ENCODE measurements at places on chromosomes 2 and 18.

DNA sequence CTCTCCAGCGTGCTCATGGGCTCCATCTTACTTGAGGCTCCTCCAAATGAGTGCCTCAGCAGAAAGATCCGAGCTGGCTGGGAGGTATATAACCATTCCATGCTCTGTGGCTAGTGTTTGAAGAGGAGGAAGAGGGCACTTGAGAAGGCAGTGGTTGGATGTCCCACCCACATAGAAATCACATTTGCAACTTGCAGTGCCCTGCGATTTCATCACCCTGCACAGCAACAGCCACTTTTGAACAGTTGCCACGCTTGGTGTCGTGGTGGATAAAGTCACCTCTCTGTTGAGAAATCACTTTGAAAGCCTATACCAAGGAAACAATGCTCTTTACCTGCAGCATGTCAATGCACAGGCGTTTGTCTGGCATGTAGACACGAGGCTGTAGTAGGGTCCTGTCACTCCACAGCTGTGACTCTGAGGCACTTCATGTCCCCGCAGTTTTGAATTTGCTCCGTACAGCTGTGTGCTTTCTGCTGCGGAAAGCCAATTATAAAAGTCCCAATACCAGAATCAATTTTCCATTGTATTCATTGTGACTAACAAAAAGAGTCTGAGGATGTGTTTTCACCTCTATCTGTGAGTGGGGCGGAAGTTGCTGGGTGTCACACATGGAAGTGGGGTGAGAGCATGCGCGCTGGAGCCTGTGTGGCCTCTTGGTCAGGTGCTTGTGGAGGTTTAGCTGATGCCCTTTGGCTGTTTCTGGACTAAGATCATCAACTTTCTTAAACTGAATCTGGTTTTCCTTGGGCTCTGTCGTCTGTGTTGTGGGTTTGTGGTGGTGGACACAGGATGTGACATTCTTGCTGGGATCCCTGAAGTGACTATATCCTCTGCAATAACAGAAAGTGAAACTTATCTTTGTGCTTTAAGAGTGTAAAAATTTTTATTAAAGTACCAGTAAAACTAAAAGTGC is 2.8 kb downstream of the CNDP2 start:
- no peak for DNase-seq

DNA sequence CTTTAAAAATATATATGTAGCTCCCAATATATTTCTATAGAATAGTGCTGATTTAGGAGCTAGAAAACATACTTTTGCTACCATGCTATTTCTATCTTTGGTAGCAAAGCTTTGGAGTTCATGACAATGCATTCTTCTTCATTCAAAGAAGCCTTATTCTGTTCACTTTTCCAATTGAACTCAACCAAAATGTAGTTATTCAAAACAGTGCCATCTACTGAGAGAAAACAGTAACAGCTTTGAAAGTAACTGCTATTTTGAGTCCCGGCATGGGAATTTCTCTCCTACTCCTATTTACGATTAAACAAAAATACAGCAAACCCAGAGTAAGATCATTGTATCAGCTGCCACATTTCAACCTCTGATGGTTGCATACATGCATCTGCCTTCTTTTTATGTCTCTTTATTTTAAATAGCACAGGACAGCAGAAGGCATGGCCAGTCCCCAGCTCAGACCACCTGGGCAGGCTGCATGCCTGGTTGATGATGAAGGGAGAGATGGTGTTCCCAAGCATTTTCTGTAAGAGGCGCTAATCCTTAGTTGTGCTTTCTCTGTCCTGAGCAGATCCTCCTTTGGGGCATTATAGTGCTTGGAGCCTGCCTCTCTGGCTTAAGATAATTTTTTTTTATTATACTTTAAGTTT is 69.7 kb upstream of the SULT1C3 start:
- DNase-seq: peak; percentile 34

GRCh38 chr18:67260841-67261240 is 255.7 kb downstream of the DSEL start:
- no peak for DNase-seq

DNA sequence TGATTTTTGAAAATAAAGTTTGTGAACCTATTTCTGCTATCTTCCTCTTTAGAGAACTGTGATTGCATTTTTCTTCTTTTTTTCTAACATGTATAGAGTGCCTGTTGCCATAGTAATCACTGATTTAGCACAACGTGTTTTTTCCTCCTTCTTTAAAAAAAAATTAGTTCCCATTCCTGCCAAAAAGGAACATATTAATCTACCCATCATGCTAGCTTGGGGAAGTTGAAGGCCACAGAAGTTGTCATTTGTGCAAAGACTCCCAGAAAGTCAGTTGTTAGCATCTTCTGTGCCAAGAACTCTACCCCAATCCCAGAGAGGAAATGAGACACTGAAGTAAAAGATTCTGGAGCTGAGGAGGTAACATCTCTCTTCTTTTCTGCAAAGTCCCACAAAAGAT is 57.3 kb downstream of the SLC8A1 start:
- DNase-seq: no peak

DNA sequence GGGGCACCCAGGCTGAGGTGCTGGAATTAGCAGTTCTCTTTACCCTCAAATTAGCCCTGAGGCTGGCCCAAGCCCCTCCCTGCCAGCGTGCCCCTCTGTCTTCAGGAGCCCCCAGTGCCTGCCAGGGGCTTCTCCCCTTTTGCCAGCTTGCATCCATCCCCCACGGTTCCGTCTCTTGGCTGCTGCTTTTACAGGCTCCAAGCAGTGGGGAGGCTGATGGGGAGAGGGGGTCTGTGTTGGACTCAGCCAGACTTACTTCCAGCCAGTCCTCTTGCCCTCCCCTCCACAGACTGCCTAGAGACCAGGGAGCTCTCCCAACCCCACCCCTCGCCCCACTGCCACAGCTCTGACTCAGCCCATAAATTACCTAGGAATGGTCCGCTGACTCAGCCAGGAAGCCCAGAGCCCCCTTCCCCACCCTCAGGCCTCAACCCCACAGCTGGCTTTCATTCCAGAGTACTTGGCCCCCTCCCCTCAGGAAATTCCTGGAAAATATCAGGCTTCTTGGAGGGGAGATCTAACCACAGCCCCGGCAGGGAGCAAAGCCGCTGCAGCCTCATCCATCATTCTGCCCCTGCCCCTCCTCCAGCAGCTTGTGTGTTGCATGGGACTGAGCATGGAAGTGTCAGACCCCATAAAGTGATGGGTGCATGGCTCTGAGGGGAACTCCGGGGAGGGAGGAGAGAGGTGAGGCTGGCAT is 184.6 kb downstream of the ZFP36L2 start:
- peak; percentile 15 for DNase-seq

GRCh38 chr2:226329180-226329579 is 470.4 kb downstream of the IRS1 start:
- no peak for DNase-seq

DNA sequence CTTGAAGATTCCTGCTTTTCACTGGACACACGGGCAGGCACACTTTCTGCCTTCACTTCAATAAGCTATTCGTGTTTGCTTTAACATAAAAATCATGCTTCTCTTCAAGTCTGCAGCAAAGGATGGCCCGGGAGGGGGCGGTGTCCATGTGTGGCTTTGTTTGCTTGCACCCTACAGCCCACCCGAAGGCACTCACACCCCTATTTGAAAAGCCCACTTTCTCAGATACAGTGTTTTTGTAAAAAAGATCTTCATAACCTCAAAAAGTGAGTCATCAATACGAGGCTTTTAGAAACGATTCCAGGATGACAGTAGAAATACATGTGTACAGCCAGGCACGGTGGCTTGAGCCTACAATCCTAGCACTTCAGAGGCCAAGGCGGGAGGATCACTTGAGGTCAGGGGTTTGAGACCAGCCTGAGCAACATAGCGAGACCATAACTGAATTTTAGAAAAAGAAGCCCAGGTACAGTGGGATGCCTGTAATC is 36.5 kb upstream of the HPCAL1 start:
- DNase-seq: no peak

DNA sequence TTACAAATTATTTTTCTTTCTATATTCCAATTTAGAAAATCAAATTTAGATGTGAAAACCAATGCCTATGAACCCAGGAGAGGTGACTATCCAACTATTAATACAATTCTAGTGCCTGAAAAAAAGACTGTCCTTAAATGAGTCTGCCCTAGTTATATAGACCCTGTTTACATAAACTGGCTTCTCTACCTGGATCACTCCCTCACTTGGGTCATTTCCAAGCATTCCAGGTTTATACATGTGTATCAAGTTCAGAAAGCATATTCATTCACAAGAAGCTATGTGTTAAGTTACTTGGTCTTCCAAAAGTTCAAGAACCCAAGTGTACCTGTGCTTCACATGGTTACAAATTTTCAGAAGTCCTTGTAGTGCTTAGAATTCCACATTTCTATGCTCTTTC is 8.3 kb downstream of the ZNF385B start:
- no peak for DNase-seq

- DNase-seq: no peak
Observed at GRCh38 chr2:160920791-160921303, 239.4 kb upstream of the TANK start.

GRCh38 chr2:206823178-206823577 is 57.8 kb downstream of the FASTKD2 start:
- no peak for DNase-seq

GRCh38 chr2:4151521-4151920 is 448.1 kb downstream of the DCDC2C start:
- DNase-seq: no peak

GRCh38 chr18:77101410-77102258 is 30.9 kb downstream of the MBP start:
- DNase-seq: peak; percentile 92

DNA sequence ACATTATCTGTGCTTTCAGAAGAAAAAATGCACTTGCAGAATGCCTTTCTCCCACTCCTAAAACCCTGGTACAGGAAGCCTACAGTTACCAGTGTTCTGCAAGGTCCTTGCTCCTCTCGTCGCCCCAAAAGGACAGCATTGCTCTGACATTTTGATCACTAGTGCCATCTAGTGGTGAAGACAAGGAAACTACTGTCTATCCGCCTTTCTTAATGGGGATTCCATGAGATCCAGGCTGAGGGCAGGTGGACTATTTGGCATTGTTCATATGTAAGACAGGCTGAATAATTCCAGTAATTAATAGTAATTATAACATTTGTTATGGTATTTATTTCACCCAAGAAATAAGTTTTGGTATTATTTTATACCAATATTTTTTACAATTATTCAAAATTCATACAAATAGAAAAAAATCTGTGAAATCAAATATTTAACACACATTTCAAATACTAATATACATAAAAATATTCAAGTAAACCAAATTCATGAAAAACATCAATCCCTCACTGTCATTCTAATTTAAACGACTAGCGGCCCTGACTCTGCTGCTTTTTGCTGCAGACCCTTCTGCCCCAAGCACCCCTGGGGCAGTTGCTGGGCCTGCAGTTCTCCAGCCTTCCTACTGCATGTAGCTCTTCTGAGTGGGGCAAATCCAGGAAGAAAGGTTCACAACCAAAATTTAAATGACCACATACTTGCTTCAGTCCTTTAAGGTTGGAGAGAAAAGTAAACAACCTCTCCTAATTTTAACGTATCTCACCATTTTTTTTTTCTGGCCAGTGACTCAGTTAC is 19.0 kb downstream of the TPGS2 start:
- peak; percentile 47 for DNase-seq

DNA sequence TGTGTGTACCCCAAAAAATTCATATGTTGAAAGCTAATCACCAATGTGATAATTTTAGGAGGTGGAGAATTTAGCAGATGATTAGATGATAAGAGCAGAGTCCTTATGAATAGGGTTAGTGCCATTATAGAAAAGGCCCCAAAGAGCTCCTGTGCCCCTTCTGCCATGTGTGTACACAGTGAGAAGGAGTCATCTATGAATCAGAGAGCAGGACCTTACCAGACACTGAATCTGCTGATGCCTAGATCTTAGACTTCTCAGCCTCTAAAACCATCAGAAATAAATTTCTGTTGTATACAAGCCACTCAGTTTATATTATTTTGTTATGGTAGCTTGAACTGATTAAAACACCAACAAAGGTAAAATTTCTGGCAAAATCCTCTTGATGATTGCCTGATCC is 560.0 kb upstream of the CDH2 start:
- DNase-seq: no peak

GRCh38 chr18:35775887-35776286 is 194.3 kb downstream of the GALNT1 start:
- DNase-seq: no peak

GRCh38 chr2:235244255-235245220 is 249.3 kb upstream of the AGAP1 start:
- DNase-seq: no peak

DNA sequence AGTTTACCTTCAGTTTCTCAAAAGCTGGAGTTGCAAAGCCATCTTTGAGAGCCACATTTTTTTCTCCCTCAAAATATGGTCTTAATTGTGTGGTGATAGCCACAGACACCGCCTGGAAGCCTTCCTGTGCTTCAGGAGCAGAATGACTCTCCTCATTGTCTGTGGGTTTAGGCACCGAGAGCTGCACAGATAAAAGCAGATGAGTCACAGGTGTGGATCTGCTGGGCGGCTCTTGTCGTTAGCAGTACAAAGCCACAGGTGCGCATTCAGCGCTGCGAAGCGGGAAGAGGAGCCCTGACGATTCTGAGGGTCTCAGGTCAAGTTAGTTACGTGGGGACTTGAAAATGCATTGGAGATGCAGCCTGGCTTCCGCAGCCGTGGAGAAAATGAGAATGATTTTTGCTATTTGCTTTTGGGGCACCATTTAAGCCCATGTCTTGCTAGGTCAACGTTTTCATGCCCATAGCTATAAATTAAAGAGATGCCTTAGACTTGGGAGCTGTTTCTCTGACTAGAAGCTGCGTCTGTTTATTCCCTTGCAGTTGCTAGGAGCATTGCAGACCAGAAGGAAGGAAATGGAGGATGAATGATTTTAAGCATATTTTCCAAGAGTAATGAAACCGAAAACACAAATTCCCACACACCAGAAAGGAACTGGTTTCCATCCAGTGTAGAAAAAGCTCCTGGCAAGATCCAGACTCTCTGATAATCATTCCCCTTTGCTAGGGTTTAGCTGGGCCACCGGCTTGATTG is 51.5 kb downstream of the KLHL29 start:
- no peak for DNase-seq

DNA sequence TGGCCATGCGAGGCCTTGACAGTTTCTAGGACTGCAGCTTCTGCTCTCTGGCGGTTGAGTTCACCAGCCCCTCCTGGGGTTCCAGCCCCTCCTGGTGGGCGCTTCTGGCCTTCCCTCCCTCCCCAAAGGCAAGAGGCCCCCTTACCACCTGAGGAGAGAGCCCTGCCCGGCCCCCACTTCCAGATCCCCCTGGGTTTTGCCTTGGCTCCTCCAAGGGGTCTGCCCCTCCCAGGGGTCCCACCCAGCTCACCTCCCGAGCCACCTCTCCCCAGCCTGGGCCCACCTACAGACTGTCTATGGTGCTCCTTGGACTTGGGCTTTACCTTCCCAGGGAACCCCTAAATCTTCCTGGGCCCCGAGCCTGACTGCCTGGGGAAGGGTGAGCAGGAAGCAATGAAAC is 264.5 kb downstream of the ATAD2B start:
- no peak for DNase-seq

GRCh38 chr2:18267501-18267900 is 293.0 kb downstream of the RDH14 start:
- DNase-seq: no peak

- DNase-seq: no peak
Observed at GRCh38 chr2:107529146-107529545, 297.5 kb upstream of the RGPD4 start.

GRCh38 chr2:222319586-222320435 is 21.0 kb upstream of the PAX3 start:
- no peak for DNase-seq

GRCh38 chr2:47782381-47782670 is 619 bp upstream of the MSH6 start:
- no peak for DNase-seq
